Breast epithelium (tissue), 4 donors: ENCODE measurements at places on chromosomes 5 and 9. TPM values are rescaled to one million over a fixed set of nuclear protein-coding genes. Genes with fewer than 3 reads are reported as not detected.

- DNase-seq: peak; percentile 70
Observed at GRCh38 chr5:151591144-151591819, at the start of gene FAT2. FAT2 (minus strand) TSS chr5:151591331; CDS start chr5:151568931, 22,400 bp downstream.

- no peak for DNase-seq
Observed at GRCh38 chr9:126650404-126651341, 36.9 kb downstream of the LMX1B start.

Gene KIF24
- 1.3 TPM for total RNA-seq

DNA sequence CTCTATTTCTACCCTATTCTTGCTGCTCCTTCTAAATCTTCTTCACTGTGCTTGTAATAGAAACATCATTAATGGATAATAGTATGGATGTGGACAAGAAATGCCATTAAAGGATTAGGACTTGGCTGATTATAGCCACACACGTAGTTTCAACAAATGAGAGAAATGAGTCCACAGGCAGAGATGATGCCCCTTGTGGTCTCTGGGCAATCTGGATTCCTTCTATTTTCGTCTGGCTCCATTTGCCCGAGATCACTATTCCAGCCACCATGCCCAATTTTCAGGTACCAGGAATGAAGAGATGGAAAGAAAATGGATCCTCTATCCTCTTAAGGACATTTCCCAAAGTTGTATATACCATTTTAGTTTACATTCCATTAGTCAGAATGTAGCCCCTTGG lies 13.2 kb downstream of the VLDLR start:
- DNase-seq: no peak

GRCh38 chr9:32431940-32432555 lies 47.6 kb downstream of the ACO1 start:
- no peak for DNase-seq

- DNase-seq: no peak
Observed at GRCh38 chr5:150613991-150614660, 26.3 kb upstream of the SYNPO start.

Gene AP3S1
- 74.7 TPM for total RNA-seq

DNA sequence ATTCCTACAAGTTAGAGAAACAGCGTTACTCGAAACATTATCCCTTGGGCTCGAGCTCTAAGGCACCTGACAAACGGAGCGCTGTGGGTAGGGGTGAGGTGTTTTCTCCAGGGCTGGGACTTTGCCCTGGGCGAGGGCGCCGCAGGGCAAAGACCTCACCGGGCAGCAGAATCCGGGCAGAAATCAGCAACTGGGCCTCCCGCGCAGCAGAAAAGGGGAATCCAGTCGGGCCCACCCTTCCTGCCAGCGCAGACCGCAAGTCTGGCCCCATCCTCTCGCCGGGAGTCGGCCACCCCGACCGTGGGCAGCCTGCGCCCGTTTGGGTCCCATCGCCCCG lies 430 bp upstream of the MSH3 start:
- DNase-seq: no peak

Gene TSLP
- total RNA-seq: 0.44 TPM

- peak; percentile 15 for DNase-seq
Observed at GRCh38 chr5:1552521-1553255, 28.9 kb upstream of the LPCAT1 start.

Gene GDA
- 3.0 TPM for total RNA-seq
